CD8-positive, alpha-beta T cell (primary cell): ENCODE measurements at places on chromosomes 12 and 14.

DNA sequence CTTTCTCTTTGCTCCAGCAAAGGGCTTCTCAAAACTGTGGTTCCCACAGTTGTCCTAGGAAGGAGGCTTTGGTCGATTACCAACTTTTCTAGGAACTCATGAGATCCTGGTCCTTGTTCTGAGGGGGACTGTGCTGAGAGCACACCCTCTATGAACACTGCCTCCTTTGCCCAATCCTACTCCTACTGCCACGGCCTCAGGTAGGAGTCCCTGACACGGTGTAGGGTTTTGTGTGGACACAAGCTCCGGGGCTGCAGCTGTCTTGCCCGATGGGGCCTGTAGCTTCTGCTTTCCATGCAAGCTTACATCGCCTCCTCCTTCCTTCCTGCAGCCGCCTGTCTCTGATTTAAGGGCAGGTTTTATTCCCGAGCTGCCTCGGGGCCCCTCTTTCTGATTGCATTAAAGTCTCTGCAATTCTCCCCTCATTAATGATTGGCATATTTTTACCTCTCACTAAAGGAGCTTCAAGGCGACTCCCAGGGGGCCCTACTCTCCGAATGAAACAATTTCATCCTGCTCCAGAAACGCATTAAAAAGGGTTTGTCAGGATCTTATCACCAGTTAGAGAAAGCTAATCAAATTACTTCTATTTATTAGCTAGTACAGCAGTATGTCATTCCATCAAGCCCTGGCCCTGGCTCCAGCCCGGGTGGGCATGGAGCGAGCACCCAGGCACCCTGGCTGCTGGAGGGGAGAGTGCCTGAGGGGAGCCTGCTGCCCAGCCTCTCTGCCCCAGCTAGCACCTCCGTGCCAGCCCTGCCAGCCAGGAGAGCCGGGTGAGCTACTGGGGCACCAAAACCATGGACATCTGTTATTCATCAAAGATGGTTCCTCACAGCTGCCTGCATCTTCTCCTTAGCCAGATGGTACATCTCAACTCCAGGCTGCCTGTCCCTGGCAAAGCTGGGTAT, 38.0 kb upstream of the ESRRB start:
- no peak for DNase-seq

- no peak for DNase-seq
These were observed 727.0 kb downstream of the C12orf50 start for GRCh38 chr12:87302126-87302745.

GRCh38 chr14:78074561-78074960, 95.6 kb upstream of the NRXN3 start:
- no peak for DNase-seq

DNA sequence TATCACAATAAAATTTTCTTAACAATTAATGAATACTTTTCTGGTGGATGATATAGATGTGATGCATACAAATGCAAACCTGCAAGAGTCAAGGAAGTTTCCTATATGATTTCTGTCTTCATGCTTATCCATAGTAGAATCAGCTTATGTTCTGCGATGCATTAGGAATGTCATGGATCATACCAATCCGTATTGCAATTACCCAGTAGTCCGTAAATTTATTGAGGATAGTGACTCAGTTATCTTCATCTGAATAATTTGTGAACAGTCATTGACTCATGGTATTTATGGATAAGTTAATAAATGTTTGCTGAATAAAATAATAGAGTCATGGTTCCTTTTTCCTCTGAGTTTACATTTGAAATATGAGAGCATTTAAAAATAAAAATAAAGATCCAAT, 483.4 kb downstream of the LRFN5 start:
- no peak for DNase-seq

DNA sequence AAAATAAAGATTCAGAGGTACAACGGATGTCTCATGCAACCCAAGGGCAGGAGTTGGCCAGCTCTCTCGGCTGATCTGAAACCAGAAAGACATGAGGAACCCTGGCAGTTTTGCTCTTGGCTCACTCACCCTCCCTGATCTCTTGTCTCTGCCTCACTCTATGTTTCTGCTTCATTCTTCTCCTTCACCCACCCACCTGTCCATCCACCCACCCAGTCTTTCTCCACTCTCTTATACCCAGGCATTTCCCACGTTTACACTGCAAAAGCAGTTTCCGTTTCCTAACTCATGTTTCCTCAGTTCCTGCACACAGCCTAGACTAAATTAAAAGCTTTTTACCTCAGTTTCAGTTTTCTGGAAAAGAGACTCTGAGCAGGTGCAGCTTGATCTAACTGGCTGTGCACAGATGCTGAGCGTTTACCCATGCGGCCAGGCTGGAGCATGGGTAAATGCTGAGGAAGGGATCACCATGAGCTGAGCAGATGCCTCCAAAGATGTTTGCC, 157.6 kb downstream of the PRKCH start:
- no peak for DNase-seq

DNA sequence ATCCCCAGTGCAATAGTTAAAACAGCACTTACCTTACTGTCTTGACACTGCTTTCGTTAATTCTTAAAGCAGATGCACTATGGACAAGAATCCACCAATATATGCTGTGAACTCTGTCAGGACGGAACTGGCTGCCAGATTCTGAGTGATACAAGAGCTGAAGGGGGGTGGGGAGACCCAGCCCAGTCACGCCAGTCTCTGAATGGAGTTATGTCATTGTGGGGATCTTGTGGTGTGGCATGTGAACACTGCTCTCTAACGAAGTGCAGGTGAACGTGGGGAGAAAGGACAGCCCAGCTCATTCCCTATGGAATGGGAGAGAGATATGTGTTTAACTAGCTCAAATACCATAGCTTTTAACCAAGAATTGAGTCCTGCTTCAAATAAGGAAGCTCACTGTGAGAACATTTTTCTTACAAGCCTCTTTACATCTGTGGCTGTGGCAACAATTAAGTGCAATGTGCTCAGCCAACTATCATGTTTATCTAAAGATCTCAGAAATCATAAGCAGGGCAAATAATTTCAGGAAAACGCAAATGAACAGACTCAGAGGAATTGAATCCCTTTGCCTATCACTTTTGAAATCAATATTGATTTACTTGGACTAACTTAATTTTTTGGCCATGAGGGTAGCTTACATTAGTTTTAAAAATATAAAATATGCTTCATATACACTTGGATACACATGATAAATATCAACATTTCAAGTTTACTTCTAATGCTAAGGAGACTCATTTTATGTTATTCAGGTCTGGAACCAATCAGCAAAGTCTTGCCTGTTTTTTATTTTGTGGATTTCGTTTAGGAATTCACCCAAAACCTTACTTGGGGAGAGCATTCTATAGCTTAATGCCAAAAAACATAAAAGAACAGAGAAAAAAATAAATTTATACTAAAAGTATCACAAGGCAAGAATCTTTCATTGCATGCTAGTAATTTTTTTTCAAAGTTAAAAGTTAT, at the start of gene LUM:
LUM (minus strand) TSS at position 129 of the 960 bp plus-strand sequence. CDS start 2,515 bp downstream, outside the sequence.
- no peak for DNase-seq

DNA sequence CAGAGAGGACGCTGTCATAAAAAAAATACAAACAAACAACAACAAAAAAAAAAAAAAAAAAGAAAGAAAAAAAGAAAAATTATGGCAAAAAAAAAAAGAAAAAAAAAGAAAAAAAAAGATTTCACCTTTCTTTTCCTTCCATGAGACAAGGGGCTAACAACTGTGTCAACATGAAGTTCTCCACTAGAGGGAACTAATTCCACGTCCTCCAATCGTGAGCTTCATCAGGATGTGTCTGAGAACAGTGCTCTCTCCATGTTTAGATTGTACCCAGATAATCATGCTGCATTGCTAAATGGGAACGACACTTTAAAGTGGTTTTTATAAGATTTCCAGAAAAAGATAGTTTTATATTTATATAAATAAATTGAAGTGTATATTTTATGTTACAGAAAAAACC, 96.2 kb upstream of the PTPRB start:
- no peak for DNase-seq

- DNase-seq = no peak
These were observed 1125.3 kb downstream of the LRFN5 start for GRCh38 chr14:42732005-42732404.

- DNase-seq = no peak
These were observed 351.3 kb upstream of the KITLG start for GRCh38 chr12:88931598-88931997.

- peak; percentile 22 for DNase-seq
These were observed 98.6 kb downstream of the PELI2 start for GRCh38 chr14:56216626-56217379.

- DNase-seq = no peak
These were observed 362.6 kb upstream of the CLEC14A start for GRCh38 chr14:38618514-38618913.

DNA sequence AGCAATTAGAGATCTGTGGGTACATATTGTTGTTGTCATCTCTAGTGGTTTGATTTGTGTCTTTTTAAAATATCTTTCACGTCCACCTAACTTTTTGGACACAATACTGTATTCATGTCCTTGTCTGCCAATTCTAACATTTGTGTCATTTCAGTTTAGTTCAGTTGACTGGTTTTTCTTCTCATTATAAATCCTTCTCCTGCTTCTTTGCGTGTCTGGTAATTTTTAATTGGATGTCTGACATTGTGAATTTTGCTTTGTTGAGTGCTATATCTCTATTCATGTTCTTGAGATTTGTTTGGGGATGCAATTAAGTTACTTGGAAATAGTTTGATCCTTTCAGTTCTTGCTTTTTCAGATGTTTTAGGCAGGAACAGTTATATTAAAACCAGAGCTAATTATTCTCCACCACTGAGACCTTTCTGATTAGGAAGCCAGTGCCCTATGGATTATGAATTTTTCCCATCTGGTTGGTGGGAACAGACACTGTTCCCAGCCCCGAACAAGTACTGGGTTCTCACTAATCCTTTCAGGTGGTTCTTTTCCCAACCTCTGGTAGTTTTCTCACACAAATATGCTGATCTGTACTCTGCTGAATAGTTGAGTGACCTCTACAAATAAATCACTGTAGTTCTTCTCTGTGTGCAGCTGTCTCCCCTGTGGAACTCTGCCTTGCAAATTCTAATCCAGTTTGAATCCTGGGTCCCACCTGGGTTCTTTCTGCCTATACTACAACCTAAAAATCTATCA, 91.1 kb upstream of the DYNC1H1 start:
- no peak for DNase-seq

- DNase-seq = no peak
These were observed 376.8 kb downstream of the FUT8 start for GRCh38 chr14:65789363-65789762.

DNA sequence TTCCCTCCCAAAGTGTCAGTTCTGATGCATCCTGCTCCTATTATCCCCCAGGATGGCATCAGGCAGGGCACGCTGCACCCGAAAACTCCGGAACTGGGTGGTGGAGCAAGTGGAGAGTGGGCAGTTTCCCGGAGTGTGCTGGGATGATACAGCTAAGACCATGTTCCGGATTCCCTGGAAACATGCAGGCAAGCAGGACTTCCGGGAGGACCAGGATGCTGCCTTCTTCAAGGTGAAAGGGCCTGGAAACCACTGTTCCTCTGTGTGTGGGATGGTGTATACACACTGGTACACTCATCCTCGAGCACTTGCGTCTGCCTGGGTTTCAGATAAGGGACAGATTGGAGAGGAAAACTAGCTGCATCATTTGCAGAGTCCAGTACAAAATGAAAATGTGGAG, 1.0 kb downstream of the IRF9 start:
- no peak for DNase-seq

- DNase-seq = no peak
These were observed 36.6 kb upstream of the SPPL3 start for GRCh38 chr12:120940799-120941198.

GRCh38 chr12:92554158-92555073, 148.4 kb upstream of the PLEKHG7 start:
- no peak for DNase-seq

- DNase-seq = no peak
These were observed 169.5 kb downstream of the CHST11 start for GRCh38 chr12:104626069-104626837.

DNA sequence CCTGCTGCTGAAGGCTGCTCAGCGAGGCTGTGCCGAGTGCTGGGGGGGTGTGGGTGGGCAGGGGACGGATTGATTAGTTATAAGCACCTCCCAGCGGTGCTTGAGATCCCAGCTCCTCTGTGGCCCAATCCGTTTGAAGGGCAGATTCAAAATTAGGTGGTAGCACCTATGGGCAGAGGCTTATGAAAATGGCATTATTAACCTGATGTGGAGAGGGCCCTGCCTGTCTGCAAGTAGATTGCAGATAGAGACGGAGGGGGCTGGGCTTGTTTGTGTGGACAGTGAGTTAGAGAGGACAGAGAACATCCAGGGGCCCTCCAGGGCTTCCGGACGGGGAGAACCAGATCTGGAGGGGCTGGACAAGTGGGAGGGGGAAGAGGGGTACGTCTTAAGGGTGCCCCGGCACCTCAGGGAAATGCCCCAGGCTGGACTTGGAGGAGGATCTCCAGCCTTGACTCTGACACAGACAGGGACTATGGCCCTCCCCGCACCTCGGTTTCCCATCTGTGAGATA, at the start of gene RTL1:
RTL1 (minus strand) TSS at position 51 of the 514 bp plus-strand sequence. CDS start 18,934 bp downstream, outside the sequence.
- no peak for DNase-seq

GRCh38 chr12:131466932-131467331, 244.0 kb upstream of the SFSWAP start:
- no peak for DNase-seq

DNA sequence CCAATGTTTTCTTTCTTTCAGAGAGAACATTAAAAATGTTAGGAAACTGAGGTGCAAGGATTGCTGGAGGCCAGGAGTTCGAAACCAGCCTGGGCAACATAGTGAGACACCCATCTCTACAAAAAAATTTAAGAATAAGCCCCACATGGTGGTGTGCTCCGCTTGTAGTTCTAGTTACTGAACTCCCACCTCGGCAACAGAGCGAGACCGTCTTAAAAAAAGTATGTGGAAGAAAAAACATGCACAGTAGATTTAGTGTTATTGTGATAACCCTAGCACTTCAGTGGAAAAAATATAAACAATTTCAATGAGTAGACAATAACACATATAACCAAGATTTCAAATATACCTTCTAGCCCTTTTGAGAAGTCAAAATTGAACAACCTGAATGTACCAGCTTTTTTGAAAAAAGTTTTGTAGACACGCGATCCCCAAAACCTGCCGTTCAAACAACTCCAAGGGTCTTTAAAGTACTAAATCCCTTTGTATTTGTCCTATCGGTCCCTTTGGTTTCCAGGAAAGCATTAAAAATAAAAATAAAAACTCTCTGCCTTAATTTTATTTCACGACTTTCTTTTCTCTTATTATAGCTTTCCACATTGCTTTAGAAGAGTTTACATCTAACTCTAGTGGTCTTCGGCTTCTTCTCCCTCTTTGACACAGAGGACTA, 1.0 kb upstream of the ANO6 start:
- DNase-seq = no peak

GRCh38 chr14:51167587-51168214, 72.3 kb upstream of the TMX1 start:
- DNase-seq = no peak

- no peak for DNase-seq
These were observed at the start of gene MMP14 for GRCh38 chr14:22836301-22837113. MMP14 (plus strand) TSS chr14:22836585; CDS start chr14:22836818, 233 bp downstream.

GRCh38 chr14:59116984-59117415, 71.5 kb upstream of the DAAM1 start:
- no peak for DNase-seq

- DNase-seq = no peak
These were observed 200.8 kb downstream of the DUSP6 start for GRCh38 chr12:89151536-89151935.
